CD4-positive, alpha-beta T cell treated with Interleukin-21 for 1 hour (primary cell): ENCODE measurements at places on chromosomes 4 and X.

- no peak for DNase-seq
These were observed 52.8 kb downstream of the REPS2 start for GRCh38 chrX:16999275-16999674.

- no peak for DNase-seq
These were observed 171.9 kb downstream of the DCHS2 start for GRCh38 chr4:154319736-154320135.

DNA sequence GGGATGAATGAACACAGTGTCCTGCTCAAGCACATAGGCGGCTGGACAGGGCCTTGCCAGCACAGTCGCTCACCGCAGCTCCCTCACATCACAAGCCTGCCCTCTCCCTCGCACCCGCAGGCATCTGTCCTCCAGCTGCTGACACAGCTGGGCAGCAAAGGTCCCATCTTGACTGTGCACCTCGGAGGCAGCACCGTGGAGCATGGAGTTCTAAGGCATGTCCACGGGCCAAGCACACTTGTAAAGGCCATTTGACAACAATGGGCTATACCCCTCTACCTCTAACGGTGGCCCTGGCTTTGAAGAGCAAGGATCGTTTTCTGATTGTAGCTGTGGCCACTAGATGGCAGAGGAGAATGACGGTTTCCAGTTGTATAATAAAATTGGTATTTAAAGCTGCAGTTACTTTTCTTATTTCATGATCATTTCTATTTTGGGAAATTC is 53.8 kb downstream of the APLN start:
- DNase-seq, result peak; percentile 38

DNA sequence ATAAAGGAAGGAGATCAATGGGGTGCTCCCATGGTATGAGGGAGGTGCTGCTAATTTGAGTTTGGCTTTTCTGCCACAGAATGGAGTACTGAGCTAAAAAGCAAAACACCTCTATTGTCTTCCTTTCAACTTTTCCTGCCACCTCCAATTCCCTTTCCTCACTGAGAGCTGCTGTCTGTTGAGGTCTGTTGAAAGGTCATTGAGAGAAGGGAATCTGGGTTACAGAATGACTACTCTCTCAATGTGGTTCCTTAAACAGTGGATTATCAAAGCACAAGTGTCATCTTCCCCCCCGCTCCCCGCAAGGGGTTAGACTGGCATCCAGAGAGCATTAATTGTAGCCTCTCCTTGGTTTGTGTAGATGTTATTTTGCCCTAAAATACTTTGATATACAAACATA is 10.7 kb downstream of the USP9X start:
- no peak for DNase-seq
